Esophagus muscularis mucosa (tissue), 4 donors: ENCODE measurements at places on chromosomes 1 and 21. TPM values are rescaled to one million over a fixed set of nuclear protein-coding genes. Genes with fewer than 3 reads are reported as not detected.

DNA sequence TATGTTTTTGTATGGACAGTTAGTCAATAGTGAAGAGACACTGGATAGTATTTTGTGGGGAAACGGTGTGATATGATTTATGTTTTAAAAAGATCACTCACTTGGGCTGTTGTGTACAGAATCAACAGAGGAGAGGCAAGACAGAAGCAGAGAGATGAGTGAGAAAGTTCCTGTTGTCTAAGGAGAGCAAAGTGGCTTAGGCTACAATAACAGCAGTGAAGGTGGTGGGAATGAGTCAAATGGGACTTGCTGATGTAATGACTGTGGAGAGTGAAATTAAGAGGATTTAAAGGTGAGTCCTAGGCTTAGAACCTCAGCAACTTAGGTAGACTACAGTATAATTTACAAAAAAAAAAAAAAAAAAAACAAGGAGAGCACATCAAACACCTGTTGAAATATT lies 169.2 kb upstream of the HP1BP3 start:
- H3K36me3 ChIP-seq: no peaks in the 10 kb centered on the region
- no peak overlapping the region for H3K4me3 ChIP-seq
- DNase-seq: no peak
- H3K27ac ChIP-seq: no peak overlapping the region
- no peaks in the 10 kb centered on the region for H3K4me1 ChIP-seq

ZRANB2 gene
- total RNA-seq: 38.4 TPM

DNA sequence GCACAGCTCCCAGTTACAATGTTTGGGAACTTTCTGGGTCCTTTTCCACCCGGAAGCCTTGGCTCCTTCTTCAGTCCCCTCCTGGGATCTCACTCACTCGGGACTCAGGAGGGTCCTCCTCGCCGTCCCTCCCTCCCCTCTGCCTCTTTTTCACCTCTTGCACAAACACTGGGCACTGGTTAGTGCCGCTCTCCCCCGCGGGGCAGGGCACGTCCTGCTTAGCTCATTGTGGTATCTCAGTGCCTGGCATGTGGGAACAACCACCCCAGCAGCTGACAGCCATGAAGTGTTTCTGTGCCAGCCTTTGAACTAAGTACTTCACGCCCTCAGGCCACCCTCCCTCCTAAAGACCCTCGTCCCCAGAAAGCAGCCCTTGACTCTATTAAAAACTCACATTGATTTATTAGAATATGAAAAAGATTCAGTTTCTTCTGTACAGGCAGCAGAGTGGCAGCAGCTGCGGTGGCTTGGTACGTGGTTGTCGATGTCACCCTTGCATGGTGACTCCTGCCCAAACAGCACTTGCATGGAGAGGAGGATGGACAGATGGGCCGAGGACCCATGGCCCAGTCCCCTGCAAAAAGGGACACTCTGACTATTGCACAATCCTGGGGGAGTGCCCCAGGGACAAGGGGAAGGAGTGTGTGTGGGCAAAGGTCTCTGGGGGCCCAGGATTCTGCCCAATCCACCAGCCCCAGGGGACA lies 56.3 kb downstream of the SLC9A1 start:
- no peaks in the 10 kb centered on the region for H3K27me3 ChIP-seq
- peak overlapping the region; percentile 71 for H3K27ac ChIP-seq
- peaks cover 37% of the 10 kb centered on the region for H3K4me1 ChIP-seq
- no peak overlapping the region for H3K4me3 ChIP-seq
- H3K36me3 ChIP-seq: no peaks in the 10 kb centered on the region
- DNase-seq: no peak

LIPI gene
- total RNA-seq: not detected

DNA sequence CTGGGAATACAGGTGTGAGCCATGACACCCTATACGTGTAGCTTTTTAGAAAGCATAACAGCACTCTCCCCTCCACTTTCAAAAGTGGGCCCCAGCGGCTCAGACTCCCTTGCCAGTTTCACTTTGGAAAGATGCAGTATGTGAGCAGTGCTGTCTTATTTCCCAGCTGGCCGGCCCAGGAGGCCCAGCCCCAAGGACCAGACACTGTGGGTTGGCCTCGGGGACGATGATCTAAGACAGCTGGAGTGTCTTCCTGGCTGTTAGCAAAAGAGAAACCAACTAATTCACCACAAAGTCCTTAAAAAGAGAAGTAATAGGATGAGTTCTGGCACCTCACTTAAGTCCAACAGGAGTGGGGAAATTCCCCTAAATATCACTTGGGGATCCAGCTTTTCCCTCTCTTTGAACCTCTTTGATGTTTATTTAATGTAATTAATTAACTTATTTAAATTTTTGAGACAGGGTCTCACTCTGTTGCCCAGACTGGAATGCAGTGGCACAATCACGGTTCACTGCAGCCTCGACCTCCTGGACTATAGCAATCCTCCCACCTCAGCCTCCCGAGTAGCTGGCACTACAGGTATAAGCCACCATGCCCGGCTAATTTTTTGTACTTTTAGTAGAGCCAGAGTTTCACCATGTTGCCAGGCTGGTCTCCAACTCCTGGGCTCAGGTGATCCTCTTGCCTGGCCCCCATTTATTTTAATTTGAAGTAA lies 17.6 kb upstream of the CLIC4 start:
- no peak overlapping the region for H3K4me3 ChIP-seq
- H3K27ac ChIP-seq: peak overlapping the region; percentile 65
- H3K36me3 ChIP-seq: no peaks in the 10 kb centered on the region
- H3K4me1 ChIP-seq: peaks cover 43% of the 10 kb centered on the region
